ENCODE measurements at places on chromosomes 2 and 18.

DNA sequence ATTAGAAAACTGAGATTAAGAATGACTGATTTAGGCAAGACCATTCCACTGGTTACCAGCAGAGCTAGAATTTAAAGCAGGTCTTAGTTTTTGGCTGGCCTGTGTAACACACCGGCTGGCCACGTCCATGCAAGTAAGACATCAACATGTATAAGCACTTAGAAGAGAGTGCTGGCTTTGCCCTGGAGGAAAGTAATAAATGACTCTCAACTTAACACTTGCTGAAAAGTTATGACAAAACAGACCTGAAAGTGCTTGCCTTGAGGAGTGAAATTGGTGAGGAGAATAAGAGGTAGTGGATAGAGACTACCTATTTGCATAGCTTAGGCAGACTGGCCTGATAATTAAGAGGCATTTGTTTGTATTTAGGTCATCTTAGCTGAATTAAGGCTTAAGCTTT, 165.7 kb upstream of the KCNJ3 start:
- DNase-seq = no peak

DNA sequence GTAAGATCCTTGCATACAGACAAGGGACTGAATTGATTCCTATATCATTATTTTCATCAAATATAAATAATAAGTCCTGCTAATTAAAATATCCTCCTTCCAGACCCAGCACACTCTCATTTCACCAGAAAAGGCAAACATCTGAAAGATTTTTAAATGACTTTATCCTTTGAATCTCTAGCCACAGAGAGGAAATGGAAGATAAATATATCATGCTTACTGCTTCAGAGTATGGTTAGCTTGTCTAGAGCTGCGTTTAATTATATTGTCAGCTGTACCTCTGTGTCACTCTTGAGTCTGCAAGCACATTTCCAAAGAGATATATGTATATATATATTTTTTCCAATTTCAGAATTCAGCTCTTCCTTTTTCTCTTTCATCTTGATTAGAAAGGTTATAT, 232.7 kb downstream of the TRIB2 start:
- DNase-seq = no peak

DNA sequence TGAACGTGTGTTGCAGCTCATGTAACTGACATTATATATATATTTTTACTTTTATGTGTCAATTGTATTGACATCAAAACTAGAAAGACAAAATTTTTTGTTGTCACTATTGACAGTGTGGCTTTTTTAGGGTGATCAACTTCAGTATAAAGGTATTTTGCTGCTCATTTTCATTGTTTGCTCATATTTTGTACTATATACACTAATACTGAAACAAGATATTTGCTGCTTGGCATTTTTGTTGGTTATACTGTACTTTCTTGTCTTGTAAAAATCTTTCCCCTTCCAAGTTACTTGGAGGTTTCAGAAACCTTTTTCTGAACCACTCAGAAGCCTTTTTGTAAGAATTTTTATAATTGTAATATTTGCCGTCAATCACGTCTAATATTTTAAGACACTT, 16.5 kb downstream of the AFTPH start:
- DNase-seq = no peak

DNA sequence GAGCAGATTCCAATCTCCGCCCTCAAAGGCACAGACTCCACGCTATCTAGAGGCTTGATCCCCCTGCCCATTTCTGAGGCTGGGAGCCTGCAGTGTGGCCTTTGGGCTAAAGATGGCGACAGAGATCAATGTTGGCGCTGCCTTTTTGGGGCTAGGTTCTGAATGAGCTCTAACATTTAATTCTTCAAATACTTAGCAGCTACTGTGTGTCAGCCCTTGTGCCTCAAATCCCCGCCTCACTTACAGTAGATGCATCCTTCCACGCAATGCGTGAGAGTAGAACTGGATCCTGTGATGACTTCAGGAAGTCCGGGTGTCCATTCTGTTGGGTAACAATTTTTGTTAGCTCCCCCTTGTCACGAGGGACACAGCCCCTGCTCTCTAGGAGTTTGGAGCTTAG, 12.4 kb downstream of the IL1F10 start:
- peak; percentile 81 for DNase-seq

- no peak for DNase-seq
Observed at GRCh38 chr2:21887881-21888280, 764.1 kb downstream of the TDRD15 start.

- DNase-seq = no peak
Observed at GRCh38 chr18:22591222-22591621, 173.5 kb upstream of the CTAGE1 start.

- DNase-seq = no peak
Observed at GRCh38 chr2:188243381-188243780, 48.3 kb upstream of the GULP1 start.

GRCh38 chr2:222656526-222657446, 894 bp upstream of the FARSB start:
- DNase-seq = no peak

GRCh38 chr2:42868874-42869273, 76.5 kb upstream of the HAAO start:
- DNase-seq = no peak

GRCh38 chr2:128274218-128274617, 44.5 kb downstream of the HS6ST1 start:
- DNase-seq = no peak

DNA sequence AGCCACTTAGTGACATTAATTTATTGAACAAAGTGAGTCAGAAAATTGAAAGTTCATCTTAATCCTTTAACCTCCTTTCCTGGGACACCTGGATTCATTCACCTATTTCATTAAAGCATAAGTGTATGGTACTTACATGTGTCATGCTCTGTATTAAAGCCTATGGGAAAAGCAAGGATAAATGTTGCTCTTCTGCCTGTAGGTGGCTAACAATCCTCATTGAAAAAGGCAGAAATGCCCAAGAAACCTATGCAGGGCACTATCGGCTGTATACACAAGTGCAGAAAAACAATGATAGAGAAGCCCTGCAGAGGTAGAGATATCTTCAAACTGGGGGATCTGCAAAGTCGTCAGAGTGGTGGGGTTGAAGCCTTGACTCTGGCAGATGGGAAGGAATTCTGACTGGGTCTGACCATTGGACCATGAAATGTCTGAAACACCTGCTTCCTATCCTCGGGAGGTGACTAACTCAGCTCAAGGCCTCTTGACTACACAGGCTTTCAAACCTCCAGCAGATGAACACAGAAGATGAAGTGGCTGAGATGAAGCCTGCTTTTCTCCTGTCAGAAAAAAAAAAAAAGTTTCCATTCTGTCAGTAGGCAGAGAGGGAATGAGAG, 83.1 kb downstream of the DCC start:
- DNase-seq = no peak

Measured in activated CD8-positive, alpha-beta memory T cell treated with anti-CD3 and anti-CD28 coated beads, Interleukin-2, amount 50 U/mL, for 48 hours (primary cell).